Activated CD8-positive, alpha-beta T cell treated with anti-CD3 and anti-CD28 coated beads for 36 hours (primary cell): ENCODE measurements at places on chromosomes 3 and 15. TPM values are rescaled to one million over a fixed set of nuclear protein-coding genes. Genes with fewer than 3 reads are reported as not detected.

DNA sequence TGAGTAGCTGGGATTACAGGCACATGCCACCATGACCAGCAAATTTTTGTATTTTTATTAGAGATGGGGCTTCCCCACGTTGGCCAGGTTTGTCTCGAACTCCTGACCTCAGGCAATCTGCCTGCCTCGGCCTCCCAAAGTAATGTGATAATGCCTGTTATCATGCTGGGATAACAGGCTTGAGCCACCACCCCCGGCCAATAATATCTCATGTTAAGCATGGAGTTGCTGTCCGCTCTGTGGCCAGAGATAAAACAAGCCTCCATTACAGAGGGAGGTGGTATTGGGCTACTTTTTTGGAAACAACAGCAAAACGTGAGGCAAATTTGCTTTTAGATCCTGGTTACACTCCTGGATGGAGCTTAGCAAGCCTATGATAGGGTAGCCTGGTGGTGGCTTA is 32.9 kb upstream of the ALG1L2 start:
- DNase-seq: no peak

GRCh38 chr3:127097481-127097880 is 95.5 kb upstream of the PRR23E start:
- no peak for DNase-seq

DNA sequence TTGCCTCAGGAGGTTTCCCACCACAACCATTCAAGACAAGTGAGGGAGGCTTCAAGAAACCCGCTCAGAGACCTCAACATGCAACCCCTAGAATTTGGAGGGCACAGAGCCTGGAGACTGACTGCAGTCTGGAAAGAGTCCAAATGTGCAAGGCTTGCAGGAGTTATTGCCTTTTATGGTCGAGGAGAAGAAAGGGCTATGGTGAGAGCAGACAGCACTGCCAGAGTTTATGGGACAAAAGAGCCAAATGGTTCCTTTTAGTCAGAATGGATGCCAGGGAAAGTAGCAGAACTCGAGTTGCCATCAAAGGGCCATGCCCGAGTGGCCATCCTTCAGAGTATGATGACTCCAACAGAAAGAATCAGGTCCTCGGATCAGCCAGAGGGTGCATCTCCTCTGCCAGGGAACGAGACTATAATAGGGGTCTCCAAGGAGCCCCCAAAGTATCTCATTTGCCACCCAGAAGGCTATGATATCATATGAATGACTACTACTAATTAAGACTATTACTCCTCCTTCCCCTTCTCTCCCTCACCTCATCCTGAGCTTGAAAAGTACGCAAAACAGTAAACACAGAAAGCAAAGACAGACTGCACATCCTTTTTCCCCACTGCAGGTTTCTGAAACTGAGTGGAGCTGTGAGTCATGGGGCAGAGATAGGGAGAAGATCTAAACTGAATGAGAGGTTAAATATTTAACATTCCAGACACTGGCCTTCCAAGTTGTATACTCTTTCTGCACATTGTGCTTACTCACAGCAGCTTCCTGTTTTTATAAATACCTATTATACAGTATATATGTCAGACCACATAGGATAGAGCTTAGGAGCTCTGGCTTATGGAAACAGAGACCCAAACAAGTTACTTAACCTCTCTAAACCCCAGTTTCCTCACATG is 33.9 kb upstream of the TMCO5A start:
- no peak for DNase-seq

- DNase-seq: no peak
Measured at GRCh38 chr3:195869413-195870001, 38.8 kb downstream of the TNK2 start.

- peak; percentile 78 for DNase-seq
Measured at GRCh38 chr15:24772686-24773373, 97.3 kb downstream of the NPAP1 start.

GRCh38 chr3:67783281-67784250 is 129.2 kb upstream of the SUCLG2 start:
- DNase-seq: no peak

DNA sequence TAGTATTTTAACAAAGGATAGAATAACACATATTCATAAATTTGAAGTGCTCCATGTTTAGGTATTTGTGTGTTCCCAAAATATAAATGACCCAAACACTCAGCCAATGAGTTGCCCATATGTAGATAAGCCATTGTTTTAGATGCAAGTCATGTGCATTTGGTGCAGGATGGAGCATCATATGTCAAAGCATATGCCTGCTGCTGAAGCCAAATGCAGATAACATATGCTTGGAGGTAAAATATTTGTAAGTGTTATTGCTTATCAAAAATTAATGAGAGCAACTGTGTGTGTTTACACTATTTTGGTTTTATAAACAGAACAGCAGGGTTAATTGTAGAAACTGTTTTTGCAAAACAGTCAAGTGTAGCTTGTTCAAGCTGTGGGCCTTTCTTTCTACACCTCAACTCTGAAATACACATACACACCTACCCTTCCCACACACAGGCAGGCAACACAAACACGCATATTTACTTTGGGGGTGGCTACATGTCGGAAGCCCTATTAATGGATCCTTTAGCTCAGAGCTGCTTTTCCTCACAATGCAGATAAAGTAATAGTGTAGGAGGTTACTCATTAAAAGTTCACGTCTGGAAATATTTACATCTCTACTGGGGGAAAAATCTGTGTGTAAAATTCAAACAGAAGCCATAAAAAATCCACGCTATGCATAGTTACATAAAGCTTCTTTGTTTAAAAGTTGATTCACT is 521.4 kb downstream of the ZNF385D start:
- no peak for DNase-seq

DNA sequence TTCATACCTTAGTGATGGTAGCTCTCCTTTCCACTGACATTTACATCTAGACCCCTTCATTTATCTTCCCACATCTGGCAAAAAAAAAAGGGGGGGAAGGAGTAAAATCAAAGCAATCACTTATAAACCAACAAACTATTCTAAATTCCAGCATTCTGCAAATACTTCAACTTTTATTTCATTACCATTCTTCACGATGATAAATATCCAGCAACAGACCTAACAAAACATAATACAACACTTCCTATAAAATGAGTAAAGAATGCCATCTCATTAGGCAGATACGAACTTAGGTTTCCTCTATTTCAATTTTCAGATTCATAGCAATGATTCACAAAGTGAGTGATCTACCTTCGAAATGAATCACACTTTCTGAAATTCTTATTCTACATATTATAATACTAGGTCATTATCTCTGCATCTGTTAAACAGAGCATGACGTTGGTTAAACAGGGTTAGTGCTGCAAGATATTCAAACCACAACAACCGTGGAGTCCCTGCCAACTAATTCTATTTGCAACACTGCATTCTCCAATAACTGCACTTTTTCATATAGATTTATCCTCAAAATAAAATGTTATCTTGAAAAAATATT is at the start of gene LRRFIP2:
LRRFIP2 (minus strand) TSS at position 51 of the 595 bp plus-strand sequence. CDS start 25,599 bp downstream, outside the sequence.
- peak; percentile 49 for DNase-seq

DNA sequence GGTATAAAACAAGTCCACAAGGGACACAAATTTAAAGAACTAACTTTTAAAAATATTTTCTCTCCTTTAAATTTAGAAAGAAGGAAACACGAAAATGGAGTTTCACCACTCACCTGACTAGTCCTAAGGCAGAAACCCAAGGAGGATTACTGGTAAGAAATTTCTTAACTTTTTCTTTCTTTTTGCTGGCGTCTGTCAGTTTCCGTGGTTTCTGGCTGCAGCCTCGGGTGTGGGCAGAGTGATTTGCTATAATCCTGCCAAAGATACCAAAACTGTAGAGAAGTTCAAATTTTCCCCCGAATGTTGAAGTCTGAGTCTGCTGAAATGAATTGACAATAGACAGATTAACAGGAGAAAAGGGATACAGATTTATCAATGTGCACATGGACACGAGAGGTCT is 843.6 kb upstream of the ALCAM start:
- no peak for DNase-seq

DNA sequence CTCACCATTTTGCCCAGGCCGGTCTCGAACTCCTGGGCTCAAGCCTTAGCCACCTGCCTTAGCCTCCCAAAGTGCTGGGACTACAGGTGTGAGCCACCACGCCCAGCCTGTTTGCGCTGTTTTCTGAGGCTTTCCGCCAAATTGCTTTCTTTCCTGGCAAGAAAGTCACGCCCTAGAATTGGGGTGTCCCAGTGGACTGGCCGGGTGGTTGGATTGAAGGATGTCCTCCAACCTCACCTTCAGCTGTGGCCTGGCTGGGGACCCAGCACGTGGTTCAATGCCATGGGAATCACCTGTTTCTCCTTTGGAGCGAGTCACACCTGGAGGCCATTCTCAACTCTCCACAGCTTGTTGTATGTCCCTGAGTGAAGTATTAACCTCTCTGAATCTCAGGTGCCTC is 5.8 kb upstream of the ANKDD1A start:
- DNase-seq: no peak

- no peak for DNase-seq
Measured at GRCh38 chr15:58608129-58608590, 141.3 kb downstream of the ADAM10 start.

- no peak for DNase-seq
Measured at GRCh38 chr3:123667784-123668183, 82.9 kb upstream of the HACD2 start.

DNA sequence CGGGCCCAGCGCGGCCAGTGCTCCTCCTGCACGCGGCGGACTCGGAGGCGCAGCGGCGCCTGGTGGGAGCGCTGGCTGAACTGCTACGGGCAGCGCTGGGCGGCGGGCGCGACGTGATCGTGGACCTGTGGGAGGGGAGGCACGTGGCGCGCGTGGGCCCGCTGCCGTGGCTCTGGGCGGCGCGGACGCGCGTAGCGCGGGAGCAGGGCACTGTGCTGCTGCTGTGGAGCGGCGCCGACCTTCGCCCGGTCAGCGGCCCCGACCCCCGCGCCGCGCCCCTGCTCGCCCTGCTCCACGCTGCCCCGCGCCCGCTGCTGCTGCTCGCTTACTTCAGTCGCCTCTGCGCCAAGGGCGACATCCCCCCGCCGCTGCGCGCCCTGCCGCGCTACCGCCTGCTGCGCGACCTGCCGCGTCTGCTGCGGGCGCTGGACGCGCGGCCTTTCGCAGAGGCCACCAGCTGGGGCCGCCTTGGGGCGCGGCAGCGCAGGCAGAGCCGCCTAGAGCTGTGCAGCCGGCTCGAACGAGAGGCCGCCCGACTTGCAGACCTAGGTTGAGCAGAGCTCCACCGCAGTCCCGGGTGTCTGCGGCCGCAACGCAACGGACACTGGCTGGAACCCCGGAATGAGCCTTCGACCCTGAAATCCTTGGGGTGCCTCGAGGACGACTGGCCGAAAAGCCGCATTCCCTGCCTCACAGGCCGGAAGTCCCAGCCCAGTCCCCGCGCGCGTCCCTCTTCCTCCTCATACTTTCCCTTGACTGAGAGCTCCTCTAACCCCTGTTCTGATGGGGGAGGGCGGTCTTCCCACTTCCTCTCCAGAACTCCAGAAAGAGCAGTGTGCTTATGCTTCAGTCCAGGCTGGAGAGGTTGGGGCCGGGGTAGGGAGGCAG is 1.4 kb upstream of the IL17RC start:
- DNase-seq: peak; percentile 32

GRCh38 chr3:186492385-186492984 is 51.7 kb downstream of the CRYGS start:
- DNase-seq: no peak

DNA sequence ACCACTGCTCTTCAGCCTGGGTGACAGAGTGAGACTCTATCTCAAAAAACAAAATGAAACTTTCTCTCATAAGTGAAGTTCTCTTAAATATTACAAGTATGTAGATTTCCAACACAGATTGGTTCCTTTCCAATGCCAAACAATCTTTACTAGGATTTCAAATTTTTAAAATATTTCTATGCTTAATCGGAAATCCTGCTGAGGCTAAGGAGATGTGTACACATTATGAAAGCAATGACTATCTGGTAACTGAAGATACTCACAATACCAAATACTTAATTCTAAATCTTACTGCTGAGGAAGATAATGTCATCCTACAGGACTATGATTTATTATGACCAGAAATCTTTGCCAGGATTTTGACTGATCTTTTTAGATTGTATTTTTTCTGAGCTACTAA is 255.6 kb upstream of the ZNF717 start:
- DNase-seq: no peak

DNA sequence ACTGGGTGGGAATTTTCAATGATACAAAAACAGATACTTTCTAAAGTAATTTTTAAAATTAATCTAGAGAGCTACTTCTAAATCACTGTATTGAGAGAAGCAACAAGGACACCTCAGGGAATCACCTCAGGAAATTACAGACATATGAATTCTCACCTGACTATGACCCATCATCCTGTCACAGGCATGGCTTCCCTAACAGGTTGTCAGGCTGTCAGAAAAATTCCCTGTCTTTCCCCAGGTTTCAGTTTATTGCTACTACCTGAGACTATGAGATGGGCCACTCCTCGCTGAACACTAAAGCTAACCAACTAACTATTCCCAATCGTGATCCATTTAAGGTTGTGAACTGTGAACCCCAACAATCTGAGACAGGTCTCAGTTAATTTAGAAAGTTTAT is 66.1 kb downstream of the CD200 start:
- DNase-seq: no peak

- DNase-seq: no peak
Measured at GRCh38 chr3:38054499-38055001, 15.5 kb downstream of the DLEC1 start.

- DNase-seq: no peak
Measured at GRCh38 chr3:38978729-38979128, 73.0 kb downstream of the SCN11A start.

GRCh38 chr3:43512754-43513404 is 108.9 kb downstream of the ANO10 start:
- DNase-seq: no peak

DNA sequence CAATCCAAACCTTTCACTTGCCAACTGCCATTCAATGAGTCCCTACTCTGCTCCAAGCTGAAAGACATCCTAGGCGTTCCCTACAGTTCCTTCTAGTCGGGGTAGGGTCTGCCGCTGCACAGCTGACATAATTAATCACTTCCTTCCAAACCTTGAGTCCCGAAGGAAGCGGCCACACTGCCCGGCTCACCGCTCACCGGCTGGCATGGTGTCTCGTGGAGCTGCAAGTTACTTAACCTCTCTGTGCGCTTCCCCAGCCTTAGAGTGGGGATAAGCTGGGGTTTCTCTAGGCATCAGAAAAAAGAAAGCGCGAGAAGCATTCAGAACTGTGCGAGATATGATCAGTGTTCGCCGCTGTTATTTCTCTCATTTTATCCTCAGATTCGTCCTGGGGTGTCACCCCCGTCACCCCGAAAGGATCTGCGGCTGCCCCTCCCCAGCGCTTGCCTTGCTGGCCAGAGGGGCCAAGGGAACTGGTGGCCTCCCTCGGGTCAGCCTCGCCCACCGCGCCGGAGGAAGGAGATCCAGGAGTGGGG is 748 bp downstream of the MRPS25 start:
- DNase-seq: peak; percentile 34

- DNase-seq: no peak
Measured at GRCh38 chr3:127780536-127781400, 41.5 kb downstream of the MGLL start.

P2RY14 gene
- total RNA-seq: 0.70 TPM

ZBTB38 gene
- total RNA-seq: 21.2 TPM

BCHE gene
- not detected for total RNA-seq

CFAP100 gene
- not detected for total RNA-seq

TM4SF18 gene
- not detected for total RNA-seq

CLDN16 gene
- not detected for total RNA-seq

LDHAL6B gene
- total RNA-seq: not detected

SLC12A1 gene
- not detected for total RNA-seq

DAG1 gene
- total RNA-seq: 10.8 TPM
